Astrocyte of the spinal cord (primary cell): ENCODE measurements at places on chromosomes 3 and 15.

- DNase-seq = no peak
These were observed 88.8 kb downstream of the WDR72 start for GRCh38 chr15:53670701-53671100.

DNA sequence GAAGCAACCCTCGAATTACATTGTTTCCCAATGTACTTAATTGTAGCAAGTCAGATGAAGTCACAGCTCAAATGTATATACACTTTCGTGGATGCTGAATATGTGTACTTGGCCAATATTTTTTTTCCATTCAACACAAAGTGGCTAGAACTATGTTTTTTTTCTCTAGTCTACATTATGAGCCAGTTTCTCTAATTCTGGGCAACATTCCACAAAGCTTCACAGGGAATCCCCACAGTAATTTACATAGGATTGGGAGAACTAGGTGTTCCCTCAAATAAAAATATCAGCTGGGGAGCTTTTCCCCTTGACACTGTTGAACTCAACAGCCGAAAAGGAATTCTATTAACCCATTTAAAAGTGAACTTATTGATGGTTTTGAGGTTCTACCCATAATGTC is 493.1 kb downstream of the MECOM start:
- peak; percentile 8 for DNase-seq

DNA sequence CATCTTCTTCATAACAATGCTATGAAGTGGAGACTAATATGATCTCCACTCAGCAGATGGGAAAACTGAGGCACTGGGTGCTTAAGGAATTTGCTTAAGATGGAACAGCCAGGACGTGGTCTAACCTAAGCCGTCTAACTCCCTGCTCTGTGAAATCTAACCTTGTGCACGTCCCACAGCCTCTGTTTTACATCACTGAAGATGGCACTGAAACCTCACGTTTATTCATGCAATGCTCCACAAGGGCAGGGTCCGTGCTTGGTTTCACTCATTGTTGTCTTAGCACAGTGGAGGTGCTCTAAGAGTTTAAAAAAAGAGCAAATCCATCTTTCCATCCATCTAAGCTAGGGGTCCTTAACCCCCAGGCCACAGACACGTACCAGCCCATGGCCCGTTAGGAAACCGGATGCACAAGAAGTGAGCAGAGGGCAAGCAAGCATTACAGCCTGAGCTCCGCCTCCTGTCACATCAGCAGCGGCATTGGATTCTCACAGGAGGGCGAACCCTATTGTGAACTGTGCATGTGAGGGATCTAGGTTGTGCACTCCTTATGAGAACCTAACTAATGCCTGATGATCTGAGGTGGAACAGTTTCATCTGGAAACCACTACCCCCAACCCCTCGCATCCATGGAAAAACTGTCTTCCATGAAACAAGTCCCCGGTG is 118.0 kb downstream of the FOXP1 start:
- DNase-seq = no peak

- DNase-seq = no peak
These were observed 43.3 kb downstream of the ADAMTS9 start for GRCh38 chr3:64644483-64644882.

DNA sequence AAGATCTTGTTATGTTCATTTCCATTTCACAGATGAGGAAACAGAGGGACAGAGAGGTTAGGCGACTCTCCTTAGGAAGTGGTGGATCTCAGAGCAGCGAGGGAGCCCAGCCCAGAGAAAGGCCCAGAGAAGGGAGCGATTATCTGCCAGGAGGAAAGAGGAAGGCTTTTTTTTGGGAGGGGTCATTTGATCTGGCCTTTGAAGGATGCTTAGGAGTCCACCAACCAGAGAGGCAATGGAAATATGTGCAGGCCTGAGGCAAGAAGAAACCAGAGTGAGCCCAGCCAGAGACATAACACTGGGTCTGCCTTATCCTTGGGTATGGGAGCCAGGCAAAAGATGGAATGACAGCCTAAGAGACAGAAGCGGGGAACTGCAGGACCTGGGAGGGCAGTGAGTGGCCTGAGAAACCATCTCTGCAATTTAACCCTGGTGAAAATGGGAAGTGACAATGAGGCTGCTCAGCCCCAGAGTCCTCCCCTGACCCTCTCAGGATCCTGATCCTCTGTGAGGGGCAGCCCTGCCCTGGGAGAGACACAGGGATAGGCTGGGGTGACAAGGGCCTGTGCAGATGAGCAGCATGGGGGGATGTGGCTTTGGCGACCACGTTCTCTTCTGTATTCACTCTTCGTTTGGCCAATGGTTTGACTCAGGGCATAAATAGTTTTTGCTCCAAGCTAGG is 163.2 kb downstream of the WNT7A start:
- no peak for DNase-seq

DNA sequence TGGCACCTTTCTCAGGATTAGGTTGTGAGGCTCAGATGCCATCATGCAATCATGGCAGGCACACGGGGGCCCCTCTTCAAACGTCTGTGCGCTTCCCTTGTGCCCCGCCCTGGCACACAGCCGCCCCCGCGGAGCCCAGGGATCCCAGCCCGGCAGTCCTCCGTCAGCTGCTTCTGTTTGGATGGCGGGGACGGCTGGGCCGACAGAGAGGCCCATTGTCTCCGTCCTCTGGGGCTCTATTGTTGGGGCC is 849 bp upstream of the HDAC11 start:
- DNase-seq = peak; percentile 19

DNA sequence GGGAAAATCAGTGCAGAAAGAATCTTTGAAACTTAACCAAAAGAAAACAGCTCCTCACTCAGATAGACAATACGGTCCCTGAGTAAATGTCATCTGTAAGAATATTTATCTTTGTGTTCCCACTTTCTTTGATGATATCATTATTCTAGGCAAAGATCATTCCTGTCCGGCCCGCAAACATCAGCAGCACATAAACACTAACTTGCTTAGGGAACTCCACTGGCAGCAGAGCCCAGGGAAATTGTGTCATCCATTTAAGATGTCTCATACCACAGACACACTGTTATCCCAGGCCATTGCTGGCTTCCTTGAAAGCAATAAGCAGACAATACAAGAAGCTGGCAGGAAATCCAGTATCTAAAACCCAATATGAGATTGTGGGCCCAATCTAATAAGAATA is 20.1 kb upstream of the CD96 start:
- DNase-seq = peak; percentile 52

GRCh38 chr15:98715890-98716443 is 67.6 kb downstream of the IGF1R start:
- DNase-seq = no peak

DNA sequence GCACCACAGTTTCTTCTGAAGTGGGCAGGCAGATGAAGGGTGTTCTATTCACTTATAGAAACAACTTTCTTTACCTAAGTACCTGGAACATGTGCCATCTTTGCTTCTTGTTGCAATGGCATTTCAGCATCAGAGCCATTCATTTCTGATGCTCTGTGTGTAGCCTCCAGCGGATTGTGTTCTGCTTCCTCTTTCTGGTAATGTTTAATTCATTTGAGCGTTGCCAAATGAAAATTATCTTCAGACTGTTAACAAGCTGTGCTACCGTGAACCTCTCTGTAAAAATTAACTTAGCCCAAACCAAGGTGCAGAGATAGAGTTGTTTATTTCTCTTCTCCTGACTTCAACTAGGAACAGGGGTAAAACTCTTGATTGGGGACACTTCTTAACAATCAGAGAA is 302.0 kb downstream of the EDEM1 start:
- no peak for DNase-seq

GRCh38 chr3:125161607-125162219 is 50.8 kb downstream of the SLC12A8 start:
- DNase-seq = no peak

DNA sequence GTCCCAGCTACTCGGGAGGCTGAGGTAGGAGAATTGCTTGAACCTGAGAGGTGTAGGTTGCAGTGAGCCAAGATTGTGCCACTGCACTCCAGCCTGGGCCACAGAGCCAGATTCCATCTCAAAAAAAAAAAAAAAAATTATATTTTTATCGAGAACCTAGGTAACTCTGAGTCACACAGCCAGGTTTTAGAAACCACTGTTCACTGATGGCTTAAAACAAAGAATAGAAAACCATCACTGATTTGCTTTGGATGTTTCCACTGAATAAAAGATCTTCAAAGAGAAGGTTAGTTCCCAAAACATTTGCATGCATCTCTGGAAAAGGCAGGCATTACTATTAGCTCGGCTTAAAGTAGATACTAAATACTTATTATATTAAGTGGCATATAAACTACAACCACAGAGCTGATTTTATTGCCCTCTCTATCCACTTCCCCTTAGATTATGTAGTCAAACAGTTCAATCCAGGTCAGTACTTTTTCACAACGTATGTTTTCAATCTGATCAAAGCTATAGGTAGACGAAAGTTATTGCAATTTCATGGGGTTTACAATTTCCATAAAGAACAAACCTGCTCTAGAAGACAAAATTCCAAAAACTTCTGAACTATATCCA is 1.4 kb downstream of the B4GALT4 start:
- peak; percentile 10 for DNase-seq

- no peak for DNase-seq
These were observed 1029.3 kb upstream of the CFAP20DC start for GRCh38 chr3:60079076-60079475.

DNA sequence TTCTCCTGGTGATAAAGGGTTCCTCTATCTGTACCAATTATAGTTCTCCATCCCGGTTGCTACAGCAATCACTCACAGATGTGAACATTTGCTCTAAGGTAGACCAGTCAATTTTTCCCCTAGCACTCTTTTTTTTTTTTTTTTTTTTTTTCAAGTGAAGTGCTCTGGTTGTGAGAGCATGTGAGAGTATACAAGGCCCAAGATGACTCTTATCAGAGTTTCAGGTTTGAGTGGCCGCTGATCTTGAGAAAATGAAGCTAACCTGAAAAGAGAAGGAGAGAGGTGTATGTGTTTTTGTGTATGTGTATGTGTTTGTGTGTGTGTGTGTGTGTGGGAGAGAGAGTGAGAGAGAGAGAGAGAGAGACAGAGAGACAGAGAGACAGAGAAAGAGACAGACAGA is 44.4 kb upstream of the OTOL1 start:
- no peak for DNase-seq

GRCh38 chr3:101310978-101311375 is 9.4 kb downstream of the IMPG2 start:
- no peak for DNase-seq

GRCh38 chr3:56975567-56975966 is 84.9 kb upstream of the SPATA12 start:
- peak; percentile 67 for DNase-seq

GRCh38 chr3:3109407-3110298 is 521 bp downstream of the IL5RA start:
- no peak for DNase-seq

GRCh38 chr15:22890296-22890695 is 51.8 kb downstream of the NIPA2 start:
- no peak for DNase-seq

DNA sequence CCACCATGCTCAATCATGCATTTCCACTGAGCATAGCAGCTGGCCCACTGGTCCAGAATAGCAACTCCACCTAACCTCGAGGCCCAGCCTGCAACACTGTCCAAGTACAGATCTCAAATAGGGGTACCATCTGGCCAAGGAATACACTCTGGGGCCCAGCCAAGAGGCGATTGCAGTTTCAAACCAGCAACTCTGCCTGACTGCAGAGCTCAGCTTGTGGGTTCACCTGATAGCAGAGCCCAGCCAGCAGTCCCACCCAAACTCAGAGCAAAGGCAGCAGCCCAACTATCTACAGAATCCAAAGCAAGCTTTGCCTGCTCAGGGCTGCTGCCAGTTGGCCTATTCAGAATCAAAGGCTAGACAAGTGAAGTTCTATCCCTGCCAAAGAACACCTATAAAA is 30.5 kb downstream of the POLQ start:
- no peak for DNase-seq

DNA sequence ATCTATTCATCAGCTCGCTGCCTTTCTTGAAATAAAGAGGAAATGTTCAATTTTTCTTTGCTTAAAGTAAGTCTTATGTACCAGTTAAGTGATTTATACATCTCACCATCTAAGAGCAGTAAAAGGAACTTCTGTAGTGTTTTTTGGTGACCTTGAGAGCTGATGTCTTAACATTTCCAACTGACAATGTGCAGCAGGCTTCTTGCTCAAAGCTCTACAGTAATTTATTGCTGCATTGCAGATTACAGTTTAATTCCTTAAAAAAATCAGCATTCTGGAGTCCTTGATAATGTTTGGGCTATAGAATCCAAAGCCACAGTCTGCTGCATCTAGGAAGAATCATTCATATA is 61.6 kb downstream of the DIPK2A start:
- no peak for DNase-seq

DNA sequence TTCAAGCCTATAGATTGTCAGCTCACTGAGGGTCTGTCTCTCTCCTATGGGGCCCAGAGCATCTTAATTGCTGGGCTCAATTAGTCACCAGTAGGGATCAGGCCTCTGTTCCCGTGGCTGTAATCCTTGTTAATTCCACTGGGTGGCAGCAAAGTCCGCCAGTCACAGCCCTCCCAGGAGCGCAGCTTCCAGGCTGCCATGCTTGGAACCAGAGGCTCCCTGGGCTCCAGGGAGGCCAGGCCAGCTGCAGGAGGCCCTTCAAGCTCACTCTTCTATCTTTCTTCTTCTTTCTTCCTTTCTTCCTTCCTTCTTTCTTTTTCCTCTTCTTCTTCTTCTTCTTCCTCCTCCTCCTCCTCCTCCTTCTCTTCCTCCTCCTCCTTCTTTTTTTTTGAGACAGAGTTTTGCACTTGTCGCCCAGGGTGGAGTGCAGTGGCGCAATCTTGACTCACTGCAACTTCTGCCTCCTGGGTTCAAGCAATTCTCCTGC is 14.4 kb downstream of the RNU5B-1 start:
- peak; percentile 73 for DNase-seq

GRCh38 chr15:38058596-38059075 is 124.2 kb downstream of the TMCO5A start:
- no peak for DNase-seq

GRCh38 chr15:48596841-48597240 is 48.7 kb downstream of the FBN1 start:
- no peak for DNase-seq

DNA sequence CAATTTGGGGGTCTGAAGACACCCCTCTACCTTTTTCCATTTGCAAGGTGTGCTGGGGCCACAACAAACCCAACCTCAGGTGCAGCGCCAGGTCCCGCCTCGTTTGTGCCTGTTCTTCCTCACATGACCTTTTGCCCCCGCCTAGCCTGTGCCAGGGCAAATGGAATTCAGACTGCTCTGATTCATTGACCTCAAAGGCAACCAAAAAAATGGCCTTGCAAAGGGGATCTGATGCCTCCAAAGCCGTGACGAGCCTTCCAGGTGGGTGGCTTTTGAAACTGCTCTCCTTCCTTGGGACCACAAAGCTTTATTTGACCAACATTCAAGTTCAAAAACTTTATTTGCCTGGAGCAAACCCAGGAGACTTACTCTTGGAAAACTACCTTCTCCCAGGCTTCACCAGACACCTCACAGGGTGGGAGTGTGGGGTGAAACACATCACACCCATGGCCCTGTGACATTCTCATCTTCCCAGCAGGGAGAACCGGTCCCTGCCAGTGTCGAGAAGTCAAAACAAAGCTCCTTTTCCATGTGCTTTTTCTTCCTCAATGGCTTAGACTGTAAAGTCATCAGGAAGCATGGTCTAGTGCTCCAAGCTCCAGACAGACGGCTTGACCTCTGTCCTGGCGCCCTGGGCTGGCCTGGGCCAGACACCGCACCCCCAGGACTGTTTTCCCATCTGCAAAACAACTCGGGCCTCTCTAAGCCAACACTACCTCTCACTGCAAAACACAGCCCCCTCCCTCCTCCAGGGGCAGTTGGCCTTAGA is 103.9 kb upstream of the HES1 start:
- no peak for DNase-seq

GRCh38 chr3:17806201-17806600 is 63.8 kb upstream of the TBC1D5 start:
- DNase-seq = no peak
